Adrenal gland (tissue), 19 donors: ENCODE measurements at places on chromosomes 6 and 20. TPM values are rescaled to one million over a fixed set of nuclear protein-coding genes. Genes with fewer than 3 reads are reported as not detected.

Gene NRSN1
- not detected for total RNA-seq

Gene FAM209A
- total RNA-seq = not detected

DNA sequence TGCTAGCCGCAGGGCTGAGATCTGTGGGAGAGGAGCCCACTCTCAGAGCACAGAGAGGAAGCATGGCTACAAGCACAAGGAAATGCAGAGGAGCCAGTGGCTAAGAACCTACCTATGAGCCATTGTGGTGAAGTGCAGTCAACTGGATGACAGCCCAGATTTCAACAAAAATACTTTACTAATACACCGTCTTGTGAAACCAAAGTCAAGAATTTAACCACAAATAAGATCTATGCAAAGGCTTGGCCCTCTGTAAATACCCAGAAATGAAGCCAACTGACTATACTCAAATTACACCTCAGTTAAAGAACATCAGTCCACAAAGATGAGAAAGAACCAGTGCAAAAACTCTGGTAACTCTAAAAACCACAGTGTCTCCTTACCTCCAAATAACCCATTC is 40.1 kb upstream of the PTCHD4 start:
- no peak for DNase-seq

DNA sequence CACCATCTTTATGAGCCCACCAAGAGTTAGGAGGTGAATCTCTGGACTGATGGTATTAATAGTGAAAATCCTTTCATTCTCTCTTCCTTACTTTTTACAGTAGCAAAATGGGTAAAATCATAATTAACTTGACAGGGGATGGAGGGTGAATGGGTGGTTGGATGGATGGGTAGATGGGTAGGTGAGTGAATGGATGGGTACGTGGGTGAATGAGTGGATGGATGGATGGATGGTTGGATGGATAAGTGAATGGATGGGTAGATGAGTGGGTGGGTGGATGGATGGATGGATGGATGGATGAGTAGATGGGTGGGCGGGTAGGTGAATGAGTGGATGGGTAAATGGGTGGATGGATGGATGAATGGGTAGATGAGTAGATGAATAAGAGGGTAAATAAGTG is 63.2 kb downstream of the BMP7 start:
- no peak for DNase-seq

- DNase-seq = no peak
Observed at GRCh38 chr6:136465766-136466303, 84.4 kb downstream of the MAP7 start.

Gene ASIP
- total RNA-seq = not detected

- no peak for DNase-seq
Observed at GRCh38 chr6:44007818-44008621, 119.2 kb downstream of the MRPL14 start.

DNA sequence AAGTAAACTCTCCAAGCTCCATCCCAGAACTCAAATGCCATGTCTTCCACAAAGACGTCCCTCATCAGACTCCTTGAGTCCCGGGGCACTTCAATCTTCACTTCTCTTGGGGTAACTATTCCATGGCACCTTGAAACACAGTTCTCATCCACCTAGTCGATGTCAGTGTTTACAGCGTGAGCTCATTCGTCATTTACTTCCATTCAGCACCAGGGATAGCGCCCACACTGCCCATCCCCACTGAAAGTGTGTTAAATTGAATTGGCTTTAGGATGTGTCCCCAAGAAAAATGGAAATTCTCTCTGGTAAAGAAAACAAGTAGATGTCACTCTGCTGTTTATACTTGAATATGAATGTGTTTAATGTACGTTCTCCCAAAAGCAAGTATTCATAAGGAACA is 31.3 kb downstream of the KCNK15 start:
- DNase-seq = no peak

DNA sequence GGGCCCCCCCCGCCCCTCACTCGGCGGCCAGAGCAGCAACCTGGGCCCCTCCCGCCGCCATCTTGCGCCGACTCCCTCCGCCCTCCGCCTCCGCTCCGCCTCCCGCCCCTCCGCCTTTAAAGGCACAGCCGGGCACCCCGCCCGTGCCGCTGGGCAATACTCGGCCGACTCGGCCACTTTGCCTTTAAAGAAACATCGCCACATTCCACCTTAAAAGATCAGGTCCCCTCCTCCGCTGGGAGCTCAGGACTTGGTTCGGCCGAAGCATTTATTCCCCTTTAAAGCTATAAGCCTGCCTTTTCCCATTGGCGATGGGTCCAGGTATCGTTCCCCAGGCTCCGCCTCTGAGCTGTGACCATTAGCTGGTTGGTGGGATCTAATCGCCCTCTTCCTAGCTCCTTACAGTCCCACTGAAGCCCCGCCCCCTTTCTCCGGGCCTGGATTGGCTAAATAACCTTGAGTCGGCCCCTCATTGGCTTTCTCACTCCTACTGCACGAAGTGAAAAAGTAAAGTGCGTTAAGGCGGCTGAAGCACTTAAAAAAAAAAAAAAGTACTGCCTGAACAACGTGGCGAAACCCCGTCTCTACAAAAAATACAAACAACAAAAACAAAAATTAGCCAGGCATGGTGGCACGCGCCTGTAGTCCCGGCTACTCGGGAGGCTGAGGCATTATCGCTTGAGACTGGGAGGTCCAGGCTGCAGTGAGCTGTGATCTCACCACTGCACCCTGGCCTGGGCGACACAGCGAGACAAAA is at the start of gene ZBTB22:
TSS of gene ZBTB22 (minus strand) at position 76 of the 757 bp plus-strand sequence. CDS start 828 bp downstream, outside the sequence.
- peak; percentile 99 for DNase-seq

Gene PKIG
- 73.5 TPM for total RNA-seq

DNA sequence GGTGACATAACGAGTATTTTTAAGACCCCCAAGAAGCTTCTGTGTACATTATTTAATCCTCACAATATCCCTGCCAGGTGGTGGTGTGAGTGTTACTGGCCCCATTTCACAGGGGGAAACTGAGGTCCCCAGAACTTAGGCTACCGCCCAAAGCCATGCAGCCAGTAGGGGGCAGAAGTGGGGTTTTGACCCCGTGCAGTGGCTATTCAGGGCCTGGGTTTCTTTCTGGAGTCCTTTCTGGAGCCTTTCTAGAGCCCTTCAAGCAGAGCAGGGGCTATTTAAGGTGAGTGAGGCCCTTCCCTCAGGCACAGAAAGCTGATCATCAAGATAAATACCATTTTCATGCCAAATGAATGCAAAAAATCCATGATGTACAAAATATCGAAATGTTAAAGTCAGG is 59.0 kb downstream of the CTCFL start:
- no peak for DNase-seq

Gene CDSN
- total RNA-seq = not detected

GRCh38 chr6:168411793-168412192 is 29.2 kb upstream of the SMOC2 start:
- no peak for DNase-seq

DNA sequence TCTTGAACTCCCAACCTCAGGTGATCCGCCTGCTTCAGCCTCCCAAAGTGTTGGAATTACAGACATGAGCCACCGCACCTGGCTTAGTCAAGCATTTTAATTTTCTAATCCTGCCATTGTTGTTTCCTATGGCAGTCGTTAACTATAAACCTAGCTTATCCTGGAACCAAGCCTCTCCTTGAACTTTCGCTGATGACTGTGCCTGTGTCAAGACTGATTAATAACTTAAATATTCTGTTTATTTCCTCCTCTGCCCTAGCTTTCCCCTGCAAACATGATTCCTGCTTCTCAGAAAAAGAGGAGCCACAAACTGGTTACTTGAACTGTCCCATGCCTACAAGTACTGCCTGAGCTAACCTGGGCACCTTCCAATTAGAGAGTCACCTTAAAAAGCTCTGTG is 1.5 kb downstream of the VNN1 start:
- no peak for DNase-seq

DNA sequence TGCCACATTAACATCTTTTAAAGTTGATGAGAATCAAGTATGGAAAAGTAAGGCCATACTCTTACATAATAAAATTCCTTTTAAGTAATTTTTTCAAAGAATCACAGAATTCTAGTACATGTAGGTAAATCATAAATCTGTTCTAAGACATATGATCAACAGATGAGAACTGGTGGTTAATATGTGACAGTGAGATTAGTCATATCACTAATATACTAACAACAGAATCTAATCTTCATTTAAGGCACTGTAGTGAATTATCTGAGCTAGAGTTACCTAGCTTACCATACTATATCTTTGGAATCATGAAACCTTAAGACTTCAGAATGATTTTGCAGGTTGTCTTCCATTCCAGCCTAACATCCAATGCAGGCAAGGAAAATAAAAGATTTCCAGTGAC is 11.6 kb downstream of the PLN start:
- no peak for DNase-seq

Gene SLC13A3
- total RNA-seq = 3.6 TPM

- no peak for DNase-seq
Observed at GRCh38 chr6:170451762-170452651, 101.1 kb downstream of the PSMB1 start.

GRCh38 chr6:42564506-42564825 is 637 bp downstream of the UBR2 start:
- DNase-seq = no peak

Gene CST5
- total RNA-seq = 5.1 TPM

- DNase-seq = no peak
Observed at GRCh38 chr6:41523915-41524633, 22.1 kb upstream of the FOXP4 start.

Gene TNF
- total RNA-seq = 0.96 TPM

Gene DUSP22
- total RNA-seq = 26.8 TPM

GRCh38 chr6:151109869-151110575 is 129.7 kb upstream of the AKAP12 start:
- no peak for DNase-seq

- DNase-seq = no peak
Observed at GRCh38 chr20:9454791-9455190, 59.6 kb upstream of the LAMP5 start.

- peak; percentile 50 for DNase-seq
Observed at GRCh38 chr6:42106112-42107023, 36.1 kb downstream of the C6orf132 start.

- DNase-seq = no peak
Observed at GRCh38 chr6:12189661-12190060, 100.5 kb upstream of the EDN1 start.

- no peak for DNase-seq
Observed at GRCh38 chr20:50583442-50584150, 73.4 kb downstream of the PTPN1 start.

Gene KCNG1
- total RNA-seq = 0.14 TPM

- DNase-seq = no peak
Observed at GRCh38 chr20:24405810-24406209, 63.6 kb upstream of the SYNDIG1 start.

GRCh38 chr20:15889514-15890256 is 683.6 kb downstream of the KIF16B start:
- no peak for DNase-seq

- no peak for DNase-seq
Observed at GRCh38 chr6:98808541-98809210, 25.7 kb upstream of the POU3F2 start.

Gene ZSCAN23
- 3.1 TPM for total RNA-seq

Gene TAAR6
- total RNA-seq = not detected

Gene C6orf132
- 0.36 TPM for total RNA-seq
